Stimulated activated CD4-positive, alpha-beta T cell treated with anti-CD3 and anti-CD28 coated beads, Interleukin-4, amount 100 ng/mL, for 24 hours (primary cell): ENCODE measurements at places on chromosomes 2 and 18.

GRCh38 chr2:109196081-109196875 is 67.3 kb downstream of the SH3RF3 start:
- DNase-seq: no peak

GRCh38 chr2:64609942-64610281 is 43.8 kb downstream of the SERTAD2 start:
- no peak for DNase-seq

DNA sequence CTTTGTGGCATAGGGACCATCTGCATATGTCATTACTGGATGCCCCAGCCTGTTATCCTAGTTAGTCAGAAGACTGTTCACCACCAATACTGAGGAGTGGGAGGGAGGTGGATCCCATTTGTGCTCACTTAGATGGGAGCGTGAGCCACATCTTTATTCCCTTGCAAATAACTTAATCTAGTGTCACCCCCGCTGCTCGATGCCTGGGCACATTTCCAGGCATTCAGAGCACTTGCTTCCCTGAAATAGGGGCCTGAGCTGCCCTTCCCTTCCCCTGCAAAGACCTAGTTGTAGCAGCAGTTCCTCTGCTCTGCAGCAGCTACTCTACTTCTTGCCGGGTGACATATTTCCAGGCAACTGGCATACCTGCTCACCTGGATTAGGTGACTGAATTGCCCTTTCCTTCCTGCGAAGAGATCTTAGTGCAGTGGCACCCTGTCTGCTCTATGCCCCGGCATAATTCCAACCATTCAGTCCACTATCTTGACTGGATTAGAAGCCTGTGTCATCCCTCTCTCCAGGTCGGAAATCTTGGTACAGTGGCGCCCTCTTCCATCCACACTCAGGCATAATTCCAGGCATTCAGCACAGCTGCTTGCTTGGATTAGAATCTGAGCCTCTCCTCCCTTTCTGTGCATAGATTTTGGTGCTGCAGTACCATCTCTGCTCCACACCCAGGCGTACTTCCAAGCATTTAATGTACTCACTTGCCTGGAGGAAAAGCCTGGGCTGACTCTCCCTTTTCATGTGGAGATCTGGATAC is 1389.1 kb upstream of the TMEFF2 start:
- no peak for DNase-seq

DNA sequence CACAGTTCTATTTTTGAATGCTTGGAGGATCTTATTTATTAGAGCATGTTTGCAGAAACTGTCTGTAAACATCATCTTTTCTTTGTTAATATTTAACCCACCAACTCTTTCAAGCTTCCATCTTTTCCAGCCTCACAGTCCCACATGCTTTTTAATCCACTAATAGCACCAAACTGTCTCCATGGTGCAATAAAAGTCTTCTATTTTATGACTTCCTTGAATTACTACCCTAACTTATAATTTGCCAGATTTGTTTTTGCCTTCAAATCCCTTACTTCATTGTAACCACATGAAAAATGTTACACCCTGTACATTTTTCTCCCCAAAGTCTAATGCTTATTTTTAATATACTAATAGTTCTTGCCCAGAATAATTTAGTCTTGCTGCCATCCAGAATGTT is 792.6 kb downstream of the PLCL1 start:
- no peak for DNase-seq

DNA sequence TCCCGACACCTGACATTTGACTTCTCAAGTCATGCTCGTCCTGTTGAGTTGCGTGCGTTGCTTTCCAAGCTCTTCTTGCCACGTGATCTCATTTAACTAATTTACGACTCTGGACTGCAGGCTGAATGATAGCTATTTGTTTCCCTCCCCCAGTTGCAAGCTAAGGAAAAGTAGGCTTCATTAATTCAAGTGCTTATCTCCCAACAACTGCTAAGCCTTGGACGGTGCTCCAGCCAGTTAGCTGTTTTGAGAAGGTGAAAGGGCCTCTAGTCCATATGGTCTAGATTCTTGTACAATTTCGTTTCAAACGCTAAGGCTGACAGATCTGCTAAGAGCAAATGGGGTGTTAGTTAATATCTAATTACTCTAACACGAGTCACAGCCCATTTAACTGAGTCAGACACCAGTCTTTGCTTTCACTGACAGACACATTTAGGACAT is 21.1 kb downstream of the GPR45 start:
- no peak for DNase-seq
